ENCODE measurements at places on chromosomes 12 and 14.

DNA sequence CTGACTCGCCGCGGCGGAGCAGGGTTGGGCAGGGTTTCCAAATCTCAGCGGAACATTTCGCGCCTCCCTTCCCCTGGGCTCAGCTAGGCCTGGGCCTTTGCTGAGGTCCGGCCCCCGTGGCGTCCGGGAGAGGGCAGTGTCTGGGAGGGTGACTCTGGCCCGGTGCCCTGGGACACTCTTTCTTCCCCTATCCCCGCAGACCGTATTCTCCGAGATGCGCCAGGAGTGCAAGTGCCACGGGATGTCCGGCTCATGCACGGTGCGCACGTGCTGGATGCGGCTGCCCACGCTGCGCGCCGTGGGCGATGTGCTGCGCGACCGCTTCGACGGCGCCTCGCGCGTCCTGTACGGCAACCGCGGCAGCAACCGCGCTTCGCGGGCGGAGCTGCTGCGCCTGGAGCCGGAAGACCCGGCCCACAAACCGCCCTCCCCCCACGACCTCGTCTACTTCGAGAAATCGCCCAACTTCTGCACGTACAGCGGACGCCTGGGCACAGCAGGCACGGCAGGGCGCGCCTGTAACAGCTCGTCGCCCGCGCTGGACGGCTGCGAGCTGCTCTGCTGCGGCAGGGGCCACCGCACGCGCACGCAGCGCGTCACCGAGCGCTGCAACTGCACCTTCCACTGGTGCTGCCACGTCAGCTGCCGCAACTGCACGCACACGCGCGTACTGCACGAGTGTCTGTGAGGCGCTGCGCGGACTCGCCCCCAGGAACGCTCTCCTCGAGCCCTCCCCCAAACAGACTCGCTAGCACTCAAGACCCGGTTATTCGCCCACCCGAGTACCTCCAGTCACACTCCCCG is 3.0 kb downstream of the WNT1 start:
- DNase-seq: peak; percentile 55

GRCh38 chr14:53953828-53954550 is 2.6 kb downstream of the BMP4 start:
- no peak for DNase-seq

GRCh38 chr12:26534071-26534470 is 298.9 kb downstream of the ITPR2 start:
- DNase-seq: no peak

GRCh38 chr12:121803861-121804416 is at the start of gene SETD1B:
TSS of gene SETD1B (plus strand) at chr12:121804009. CDS start at chr12:121804738, 729 bp downstream.
- DNase-seq: peak; percentile 67

GRCh38 chr12:4540170-4540569 is 1.5 kb downstream of the RAD51AP1 start:
- no peak for DNase-seq

DNA sequence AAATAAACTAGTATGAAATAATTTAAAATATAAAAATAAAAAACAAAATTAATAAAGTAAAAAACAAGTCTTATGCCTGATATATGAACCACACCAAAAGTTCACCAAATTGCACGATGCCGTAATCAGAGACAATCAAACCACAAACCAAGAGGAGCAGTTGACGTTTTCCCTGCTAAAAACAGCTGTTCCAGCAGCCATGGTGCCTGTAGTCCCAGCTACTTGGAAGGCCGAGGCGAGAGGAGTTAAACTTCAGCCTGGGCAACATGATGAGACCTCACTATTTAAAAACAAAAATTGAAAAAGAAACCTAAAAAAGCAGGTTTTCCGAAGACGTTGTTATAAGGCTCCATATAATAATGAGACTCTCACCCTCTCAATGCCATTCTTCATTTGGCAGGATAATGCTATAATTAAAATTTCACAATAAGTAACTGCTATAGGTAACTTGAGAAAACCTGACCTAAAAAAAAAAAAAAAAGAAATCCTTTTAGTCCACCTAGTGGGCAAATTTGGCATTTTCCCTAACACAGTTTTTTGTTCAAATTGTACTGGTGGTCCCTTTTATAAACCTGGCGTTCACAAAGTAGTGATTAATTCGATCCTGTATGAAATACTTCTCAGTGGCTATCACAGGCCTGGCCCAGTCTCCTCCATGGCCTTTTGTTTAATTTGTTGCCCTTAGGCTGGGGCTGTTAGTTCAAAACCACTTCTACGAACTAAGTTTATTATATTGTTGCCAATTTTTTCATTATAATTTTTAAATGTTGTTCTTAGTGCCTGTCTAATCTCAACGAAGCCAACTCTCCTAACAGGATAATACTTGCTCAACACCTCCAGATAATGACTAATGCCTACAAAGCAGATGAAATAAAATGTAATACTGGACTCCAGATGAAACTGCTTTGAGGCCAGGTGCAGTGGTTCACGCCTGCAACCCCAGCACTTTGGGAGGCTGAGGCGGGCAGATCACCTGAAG is 62.1 kb downstream of the TNFAIP2 start:
- DNase-seq: peak; percentile 8

DNA sequence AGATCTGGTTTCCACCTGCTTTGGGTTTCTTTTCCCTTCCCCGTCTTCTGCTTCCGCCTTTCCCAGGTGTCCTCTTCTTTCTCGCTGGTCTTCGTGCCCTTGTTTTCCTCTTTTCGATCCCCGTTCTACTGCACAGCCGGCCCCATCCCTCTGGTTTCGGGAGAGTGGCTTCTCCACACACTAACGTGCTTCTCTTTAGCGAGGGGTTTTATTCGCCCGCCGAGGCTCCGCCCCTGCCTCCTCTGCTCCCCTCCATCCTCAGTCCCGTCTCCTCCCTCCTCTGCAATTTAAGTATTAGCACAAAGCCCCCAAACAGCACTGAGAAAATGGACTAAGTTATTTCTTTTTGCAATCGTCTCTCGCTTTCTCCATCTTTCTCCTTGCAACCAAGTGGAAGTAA is at the start of gene SLC7A8:
SLC7A8 (minus strand) TSS at position 182 of the 400 bp plus-strand sequence. CDS start 746 bp downstream, outside the sequence.
- peak; percentile 12 for DNase-seq

DNA sequence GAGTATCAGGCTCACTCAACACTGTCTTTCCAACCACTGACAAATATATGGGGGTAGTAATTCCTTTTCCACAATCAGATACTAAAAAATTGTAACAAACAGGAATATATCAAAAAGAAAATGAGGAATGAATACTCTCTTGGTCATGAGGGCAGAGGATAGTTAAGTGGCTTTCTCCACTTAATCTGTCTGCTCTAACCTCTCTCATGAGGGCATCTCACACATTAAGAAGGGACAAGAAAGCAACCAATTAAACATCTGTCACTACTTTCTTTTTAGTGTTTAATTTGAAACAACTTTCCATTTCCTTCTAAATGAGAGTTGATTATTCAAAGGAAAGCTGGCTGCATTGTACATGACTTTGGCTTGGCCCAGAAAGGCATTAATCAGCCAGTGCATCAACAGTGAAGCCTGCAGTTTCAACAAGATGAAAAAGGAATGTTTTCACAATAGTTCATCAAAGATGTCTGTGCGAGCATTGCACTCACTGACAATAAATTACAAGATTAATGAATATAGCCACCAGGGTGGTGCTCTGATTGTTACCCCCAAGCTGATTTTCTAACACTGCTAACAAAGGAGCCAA is 142.0 kb downstream of the SEC23A start:
- no peak for DNase-seq

DNA sequence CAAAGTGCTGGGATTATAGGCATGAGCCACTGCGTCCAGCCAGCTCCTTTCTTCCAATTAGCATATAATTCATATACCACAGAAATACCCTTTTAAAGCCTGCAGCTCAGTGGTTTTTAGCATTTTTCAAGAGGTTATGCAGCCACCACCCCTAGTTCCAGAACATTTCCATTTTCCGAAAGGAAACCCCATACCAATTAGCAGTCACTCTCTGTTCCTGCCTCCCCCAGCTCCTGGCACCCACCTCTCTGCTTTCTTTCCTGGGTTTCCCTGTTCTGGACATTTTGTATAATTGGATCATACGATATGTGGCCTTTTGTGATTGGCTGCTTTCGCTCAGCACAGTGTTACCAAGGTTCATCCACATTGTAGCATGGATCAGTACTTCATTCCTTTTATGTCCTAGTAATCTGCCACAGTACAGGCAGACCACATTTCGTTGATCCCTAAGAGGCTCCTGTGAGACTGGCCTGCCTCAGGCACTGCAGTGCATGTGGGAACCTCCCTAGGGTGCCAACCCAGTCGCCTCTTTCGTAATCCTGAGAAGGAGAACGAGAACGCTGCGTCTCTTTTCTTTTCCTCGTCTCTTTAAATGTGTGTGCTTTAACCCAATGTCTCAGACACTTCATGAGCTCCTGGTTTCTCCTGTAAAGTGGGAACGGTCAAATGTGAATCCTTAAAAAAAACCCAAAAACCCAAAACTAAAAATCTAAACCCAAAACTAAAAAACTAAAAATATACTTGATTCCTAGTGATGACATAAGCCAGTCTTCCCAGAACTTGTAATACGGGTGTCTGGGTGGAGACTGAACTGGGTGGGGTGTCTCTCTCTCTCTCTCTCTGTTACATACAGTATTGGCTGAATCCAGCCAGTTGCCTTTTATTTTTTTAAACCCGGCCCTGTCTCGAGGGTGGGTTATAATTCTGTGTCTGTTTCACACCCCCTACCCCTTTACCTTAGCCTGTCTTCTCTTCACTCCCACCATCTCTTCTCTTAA is 14.7 kb downstream of the AACS start:
- no peak for DNase-seq

- DNase-seq: no peak
Measured at GRCh38 chr14:79543348-79543747, 668.0 kb downstream of the DIO2 start.

DNA sequence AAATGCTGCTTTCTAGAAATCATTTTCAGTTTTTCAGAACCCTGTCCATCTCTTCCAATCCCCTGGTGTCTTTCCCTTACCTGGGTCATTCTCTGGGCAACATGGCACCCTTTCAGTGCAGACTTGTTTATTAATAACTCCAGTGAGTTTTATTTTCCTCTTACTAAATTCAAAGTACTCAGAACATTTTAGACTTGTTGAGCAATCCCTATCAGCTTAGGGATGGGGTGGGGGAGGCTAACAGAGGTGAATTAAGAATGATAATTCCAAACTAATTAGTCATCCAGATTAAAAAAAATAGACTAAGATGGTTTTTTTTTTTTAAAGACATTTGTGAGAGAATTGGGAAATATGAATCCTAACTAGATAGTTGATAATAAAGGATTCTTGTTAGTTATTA is 10.7 kb downstream of the GPRC5A start:
- no peak for DNase-seq

- no peak for DNase-seq
Measured at GRCh38 chr14:27634056-27634970, 1036.5 kb upstream of the NOVA1 start.

DNA sequence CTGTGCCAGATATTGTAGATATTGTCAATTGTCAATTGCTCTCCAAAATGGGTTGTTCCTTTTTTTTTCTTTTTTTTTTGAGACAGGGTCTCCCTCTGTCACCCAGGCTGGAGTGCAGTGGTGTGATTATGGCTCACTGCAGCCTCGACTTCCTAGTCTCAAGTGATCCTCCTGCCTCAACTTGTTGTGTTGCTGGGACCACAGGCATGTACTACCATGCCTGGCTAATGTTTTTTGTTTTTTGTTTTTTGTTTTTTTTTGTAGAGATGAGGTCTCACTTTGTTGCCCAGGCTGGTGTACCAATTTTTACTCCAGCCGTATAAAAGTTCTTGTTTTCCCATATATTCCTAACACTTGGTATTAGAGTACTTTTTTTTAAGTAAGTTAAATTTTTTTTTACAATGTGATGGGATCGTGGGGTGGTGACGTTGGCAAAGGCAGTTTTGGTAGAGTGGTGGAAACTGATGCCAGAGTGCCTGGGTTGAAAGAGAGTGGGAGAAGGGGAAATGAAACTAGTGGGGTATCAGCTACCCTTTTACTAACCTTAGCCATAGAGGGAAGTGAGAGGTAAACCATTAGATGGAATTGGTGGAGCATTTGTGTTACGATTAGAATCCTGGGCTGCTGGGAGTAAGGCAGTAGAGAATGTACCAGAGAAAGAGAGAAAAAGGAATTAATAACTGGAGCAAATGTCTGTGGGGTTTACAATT is 33.0 kb upstream of the CFAP54 start:
- no peak for DNase-seq

DNA sequence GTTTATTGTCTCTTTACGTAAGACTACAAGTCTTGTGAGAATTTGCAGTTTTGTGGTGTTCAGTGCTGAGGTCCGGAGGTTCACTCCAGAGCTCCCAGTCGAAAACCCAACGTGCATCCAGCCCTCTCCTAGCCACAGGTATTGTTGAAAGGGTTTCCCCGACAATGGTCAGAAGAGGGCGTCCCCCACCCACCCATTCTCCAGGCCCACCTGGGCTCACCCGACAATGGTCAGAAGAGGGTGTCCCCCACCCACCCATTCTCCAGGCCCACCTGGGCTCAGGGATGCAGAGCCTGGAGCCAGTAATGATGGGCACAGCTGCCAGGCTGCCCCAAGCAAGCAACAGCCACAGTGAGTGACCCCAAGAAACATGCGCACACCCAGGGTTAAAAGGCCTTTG is 126.8 kb upstream of the EVL start:
- no peak for DNase-seq

- no peak for DNase-seq
Measured at GRCh38 chr12:14138495-14138894, 157.1 kb upstream of the GRIN2B start.

DNA sequence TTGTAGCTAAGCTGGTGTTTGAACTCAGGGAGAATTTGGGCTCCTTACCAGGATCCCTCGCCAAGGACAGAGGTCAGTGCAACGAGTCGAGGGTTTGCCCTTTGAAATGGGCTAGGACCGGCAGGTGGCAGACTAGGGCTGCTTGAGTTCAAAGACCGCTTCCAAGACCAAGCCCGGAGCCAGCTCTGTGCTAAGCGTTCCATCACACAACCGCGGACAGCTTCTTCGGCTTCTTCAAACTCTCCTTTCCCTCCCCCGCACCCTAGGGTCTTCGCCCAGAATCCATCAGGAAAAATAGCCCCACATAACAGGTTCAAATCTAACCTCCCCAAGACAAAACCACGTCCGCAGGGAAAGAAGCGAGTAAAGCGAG is 705 bp upstream of the FLVCR2 start:
- DNase-seq: peak; percentile 73

GRCh38 chr12:92721130-92721529 is 18.3 kb downstream of the PLEKHG7 start:
- DNase-seq: no peak

DNA sequence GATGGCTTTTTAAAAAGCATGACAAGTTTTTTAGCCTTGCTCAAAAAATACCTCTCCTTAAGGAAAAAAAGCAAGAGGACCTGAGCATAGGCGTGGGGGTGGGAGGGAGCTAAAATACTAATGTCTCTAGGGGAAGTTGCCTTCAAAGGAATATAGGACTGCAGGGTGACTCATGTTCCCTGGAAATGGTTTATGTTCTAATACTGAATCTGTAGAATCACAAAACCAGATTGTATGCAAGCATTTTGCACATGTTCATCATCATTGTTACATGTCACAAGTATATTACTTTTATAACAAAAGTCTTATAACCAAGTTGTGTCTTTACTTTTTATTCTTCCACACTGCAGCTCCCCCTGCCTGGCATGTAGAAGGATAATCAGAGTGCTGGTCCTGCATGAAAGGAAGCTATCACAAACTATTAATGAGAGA is 36.6 kb downstream of the GPR135 start:
- no peak for DNase-seq

GRCh38 chr12:43758247-43758727 is 303 bp downstream of the PUS7L start:
- no peak for DNase-seq
